WTC11 (cell line): ENCODE measurements at places on chromosomes 6 and 20. TPM values are rescaled to one million over a fixed set of nuclear protein-coding genes. Genes with fewer than 3 reads are reported as not detected.

Gene FKBP5
- total RNA-seq, result 27.0 to 29.4 TPM (median 27.2 TPM) in 3 replicates

Gene RSPH9
- 0.16 to 0.35 TPM (median 0.32 TPM) in 3 replicates for total RNA-seq

Gene MSH5
- total RNA-seq, result 43.1 to 62.3 TPM (median 56.1 TPM) in 3 replicates

Gene DUSP15
- total RNA-seq, result 1.7 to 2.4 TPM (median 2.0 TPM) in 3 replicates

Gene TRAPPC3L
- total RNA-seq, result not detected in 3 replicates

Gene PLN
- total RNA-seq, result 0.09 TPM in 1 of 3 replicates, not detected in the others

Gene ADTRP
- 0.44 to 0.98 TPM (median 0.50 TPM) in 3 replicates for total RNA-seq

Gene CABLES2
- total RNA-seq, result 7.5 to 10.6 TPM (median 9.2 TPM) in 3 replicates

Gene SLC35F1
- 9.2 to 11.0 TPM (median 9.4 TPM) in 3 replicates for total RNA-seq

Gene HLA-DRB1
- 1.4 to 2.3 TPM (median 2.1 TPM) in 3 replicates for total RNA-seq

Gene PHACTR1
- 13.5 to 15.5 TPM (median 13.6 TPM) in 3 replicates for total RNA-seq

Gene MAPK14
- total RNA-seq, result 30.8 to 34.7 TPM (median 34.0 TPM) in 3 replicates

Gene HLA-B
- 124 to 149 TPM (median 141 TPM) in 3 replicates for total RNA-seq

Gene ADGB
- total RNA-seq, result not detected in 3 replicates

Gene ZNF318
- total RNA-seq, result 19.0 to 24.3 TPM (median 19.7 TPM) in 3 replicates

Gene ACSS1
- 1.5 to 2.7 TPM (median 2.4 TPM) in 3 replicates for total RNA-seq

Gene OOEP
- 0.87 to 1.1 TPM (median 0.89 TPM) in 3 replicates for total RNA-seq

Gene IRAK1BP1
- total RNA-seq, result 6.0 to 7.1 TPM (median 6.1 TPM) in 3 replicates

Gene NKAIN2
- 0.33 to 0.64 TPM (median 0.41 TPM) in 3 replicates for total RNA-seq

Gene MYL9
- total RNA-seq, result 52.5 to 57.7 TPM (median 54.7 TPM) in 3 replicates

Gene DLL1
- 20.6 to 25.3 TPM (median 20.7 TPM) in 3 replicates for total RNA-seq
